ENCODE measurements at places on chromosomes 11 and 22. TPM values are rescaled to one million over a fixed set of nuclear protein-coding genes. Genes with fewer than 3 reads are reported as not detected.
A peak's percentile ranks its signal among the peaks of the same experiment; 100 is the strongest.

DNA sequence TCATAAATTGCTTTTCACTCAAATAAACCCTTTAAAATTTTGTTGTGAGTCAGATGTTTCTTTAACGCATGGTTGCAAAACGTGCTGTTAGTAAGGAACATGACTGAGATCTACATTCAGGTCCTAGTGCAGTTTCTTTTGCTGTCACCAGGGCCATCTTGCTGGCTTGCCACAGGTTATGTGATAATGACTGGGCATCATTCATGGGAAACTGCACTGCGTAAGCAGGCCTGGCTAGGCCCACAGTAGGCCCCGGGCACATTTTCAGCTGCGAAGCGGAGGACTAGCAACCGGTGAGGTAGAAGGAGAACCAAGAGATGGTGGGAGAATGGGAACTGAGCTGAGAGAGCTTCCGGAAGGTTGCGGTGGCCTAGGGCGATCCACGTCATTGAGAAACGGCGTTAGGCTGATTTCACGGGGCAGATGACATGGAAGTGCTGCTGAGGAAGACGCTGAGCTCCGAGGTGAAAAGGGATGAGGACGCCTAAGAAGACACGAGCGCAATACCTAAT is 3.2 kb upstream of the KLHDC7B start:
- no peaks in the 10 kb centered on the region for H3K36me3 ChIP-seq
- no peak overlapping the region for H3K27ac ChIP-seq
- H3K27me3 ChIP-seq = no peaks in the 10 kb centered on the region

GRCh38 chr11:123461164-123461563 is 31.1 kb downstream of the GRAMD1B start:
- DNase-seq = no peak
- no peaks in the 10 kb centered on the region for H3K27me3 ChIP-seq
- no peak overlapping the region for H3K4me3 ChIP-seq

- H3K4me3 ChIP-seq = no peak overlapping the region
- H3K4me1 ChIP-seq = no peaks in the 10 kb centered on the region
- no peaks in the 10 kb centered on the region for H3K27me3 ChIP-seq
- DNase-seq = no peak
Observed at GRCh38 chr11:27646051-27646818, 54.0 kb downstream of the BDNF start.

OR52A1 gene
- not detected for total RNA-seq

- no peak overlapping the region for H3K4me3 ChIP-seq
- DNase-seq = no peak
- H3K27me3 ChIP-seq = no peaks in the 10 kb centered on the region
- H3K4me1 ChIP-seq = no peaks in the 10 kb centered on the region
- H3K36me3 ChIP-seq = no peaks in the 10 kb centered on the region
Observed at GRCh38 chr11:116037861-116038260, 533.6 kb upstream of the CADM1 start.

- H3K27ac ChIP-seq = no peak overlapping the region
- no peaks in the 10 kb centered on the region for H3K36me3 ChIP-seq
- H3K4me3 ChIP-seq = no peak overlapping the region
- H3K4me1 ChIP-seq = peaks cover 18% of the 10 kb centered on the region
- no peak for DNase-seq
Observed at GRCh38 chr11:35491231-35491871, 34.1 kb downstream of the PAMR1 start.

IL18BP gene
- 7.6 TPM for total RNA-seq

BEST1 gene
- total RNA-seq = 2.7 TPM

POU2AF3 gene
- total RNA-seq = 5.0 TPM

GRCh38 chr11:115503083-115503885 is 931 bp downstream of the CADM1 start:
- DNase-seq = peak; percentile 80
- peak overlapping the region; percentile 82 for H3K4me3 ChIP-seq
- peaks cover 7% of the 10 kb centered on the region for H3K4me1 ChIP-seq
- no peaks in the 10 kb centered on the region for H3K27me3 ChIP-seq

- no peak overlapping the region for H3K27ac ChIP-seq
- no peak overlapping the region for H3K4me3 ChIP-seq
- H3K36me3 ChIP-seq = no peaks in the 10 kb centered on the region
- H3K4me1 ChIP-seq = peaks cover 8% of the 10 kb centered on the region
- DNase-seq = no peak
- H3K27me3 ChIP-seq = no peaks in the 10 kb centered on the region
Observed at GRCh38 chr11:68959465-68960293, 21.1 kb downstream of the MRGPRD start.

- no peaks in the 10 kb centered on the region for H3K36me3 ChIP-seq
- no peak for DNase-seq
- H3K27ac ChIP-seq = no peak overlapping the region
- no peaks in the 10 kb centered on the region for H3K4me1 ChIP-seq
- no peak overlapping the region for H3K4me3 ChIP-seq
Observed at GRCh38 chr11:75719340-75720239, 2.0 kb downstream of the MOGAT2 start.

SCUBE1 gene
- 0.78 TPM for total RNA-seq

Measured in thyroid gland (tissue), 4 donors.